ENCODE measurements at places on chromosomes 7 and 10.

DNA sequence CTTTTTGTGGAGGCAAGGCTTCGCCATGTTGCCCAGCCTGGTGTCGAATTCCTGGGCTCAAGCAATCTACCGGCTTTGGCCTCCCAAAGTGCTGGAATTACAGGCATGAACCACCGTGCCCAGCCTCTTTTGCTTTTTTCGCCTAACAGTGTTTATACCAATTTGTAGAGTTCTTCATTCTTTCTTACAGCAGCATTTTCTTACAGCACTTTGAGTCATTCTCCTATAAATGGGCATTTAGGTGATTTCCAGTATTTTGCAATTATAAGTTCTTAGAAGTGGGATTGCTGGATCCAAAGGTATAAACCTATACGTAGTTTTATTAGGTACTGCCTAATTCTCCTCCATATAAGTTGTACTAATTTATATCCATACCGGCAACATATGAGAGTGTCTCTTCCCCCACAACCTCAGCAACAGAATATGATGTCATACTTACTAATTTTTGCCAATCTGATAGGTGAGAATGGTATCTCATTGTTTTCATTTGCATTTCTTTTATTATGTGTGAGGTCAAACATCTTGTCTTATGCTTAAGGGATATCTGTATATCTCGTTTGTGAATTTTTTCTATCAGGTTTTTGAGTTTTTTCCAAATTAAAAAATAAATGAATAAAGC lies 39.1 kb downstream of the SUFU start:
- peaks cover 21% of the 10 kb centered on the region for H3K4me1 ChIP-seq
- no peaks in the 10 kb centered on the region for H3K27me3 ChIP-seq
- H3K4me3 ChIP-seq: no peak overlapping the region

DNA sequence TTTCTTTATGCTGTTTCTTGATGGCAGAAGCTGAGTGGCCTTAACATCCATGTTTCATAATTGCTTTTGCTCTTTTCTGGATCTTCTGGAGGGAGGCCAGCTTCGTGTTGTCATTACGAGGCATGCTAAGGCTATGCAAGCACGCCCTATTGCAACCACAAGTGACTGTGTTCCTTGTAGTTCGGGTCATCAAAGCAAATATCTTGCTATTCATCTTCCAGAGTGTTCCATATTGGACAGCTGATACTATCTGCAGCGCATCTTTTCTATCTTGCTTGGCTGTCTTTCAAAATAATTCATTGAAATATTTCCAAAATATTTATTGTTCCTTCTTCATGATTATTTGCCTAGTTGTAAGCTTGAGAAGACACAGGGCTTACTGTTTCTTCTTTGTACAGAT lies 5.0 kb downstream of the EPHB6 start:
- H3K4me3 ChIP-seq: no peak overlapping the region
- no peak for DNase-seq
- H3K36me3 ChIP-seq: peaks cover 20% of the 10 kb centered on the region
- peaks cover 47% of the 10 kb centered on the region for H3K4me1 ChIP-seq
- H3K27me3 ChIP-seq: no peaks in the 10 kb centered on the region

- no peak overlapping the region for H3K27ac ChIP-seq
- DNase-seq: no peak
- no peaks in the 10 kb centered on the region for H3K36me3 ChIP-seq
- H3K4me1 ChIP-seq: no peaks in the 10 kb centered on the region
Measured at GRCh38 chr10:3716093-3716492, 68.9 kb downstream of the KLF6 start.

GRCh38 chr7:24863626-24864025 lies 106.4 kb upstream of the GSDME start:
- H3K27ac ChIP-seq: no peak overlapping the region
- DNase-seq: no peak
- peaks cover 10% of the 10 kb centered on the region for H3K36me3 ChIP-seq
- no peaks in the 10 kb centered on the region for H3K27me3 ChIP-seq

DNA sequence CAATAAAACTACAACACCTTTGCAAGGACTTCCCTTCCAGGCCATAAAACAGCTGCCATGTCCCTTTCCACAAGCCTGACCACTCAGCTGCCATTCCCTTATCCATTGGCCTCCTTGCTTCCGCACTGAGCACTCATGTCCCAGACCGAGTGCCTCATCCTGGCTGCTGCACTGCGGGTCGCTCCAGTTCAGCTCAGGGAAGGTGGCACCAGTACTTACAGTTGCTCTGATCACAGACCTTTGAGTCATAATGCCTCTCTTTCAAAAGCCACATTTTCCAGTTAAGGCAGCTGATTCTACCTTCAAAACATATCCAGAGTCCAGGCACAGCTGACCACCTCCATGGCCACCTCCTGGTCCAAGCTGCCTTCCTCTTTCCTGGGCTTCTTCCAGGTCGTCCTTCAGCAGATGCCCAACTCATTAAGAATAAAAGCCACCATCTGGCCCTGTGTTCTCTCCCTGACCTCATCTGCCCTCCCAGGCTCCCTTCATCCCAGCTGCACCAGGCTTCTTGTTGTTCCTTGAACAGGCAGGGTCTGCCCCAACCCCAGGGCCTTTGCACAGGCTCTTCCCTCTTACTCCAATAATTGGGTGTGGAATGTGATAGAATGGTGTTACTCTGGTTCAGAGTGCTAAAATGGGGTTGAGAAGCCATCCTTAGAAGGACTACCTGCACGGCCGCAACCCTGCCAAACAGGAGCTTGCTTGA lies 64.5 kb downstream of the RAMP3 start:
- H3K27me3 ChIP-seq: no peaks in the 10 kb centered on the region
- peak; percentile 54 for DNase-seq
- no peaks in the 10 kb centered on the region for H3K4me1 ChIP-seq

DNA sequence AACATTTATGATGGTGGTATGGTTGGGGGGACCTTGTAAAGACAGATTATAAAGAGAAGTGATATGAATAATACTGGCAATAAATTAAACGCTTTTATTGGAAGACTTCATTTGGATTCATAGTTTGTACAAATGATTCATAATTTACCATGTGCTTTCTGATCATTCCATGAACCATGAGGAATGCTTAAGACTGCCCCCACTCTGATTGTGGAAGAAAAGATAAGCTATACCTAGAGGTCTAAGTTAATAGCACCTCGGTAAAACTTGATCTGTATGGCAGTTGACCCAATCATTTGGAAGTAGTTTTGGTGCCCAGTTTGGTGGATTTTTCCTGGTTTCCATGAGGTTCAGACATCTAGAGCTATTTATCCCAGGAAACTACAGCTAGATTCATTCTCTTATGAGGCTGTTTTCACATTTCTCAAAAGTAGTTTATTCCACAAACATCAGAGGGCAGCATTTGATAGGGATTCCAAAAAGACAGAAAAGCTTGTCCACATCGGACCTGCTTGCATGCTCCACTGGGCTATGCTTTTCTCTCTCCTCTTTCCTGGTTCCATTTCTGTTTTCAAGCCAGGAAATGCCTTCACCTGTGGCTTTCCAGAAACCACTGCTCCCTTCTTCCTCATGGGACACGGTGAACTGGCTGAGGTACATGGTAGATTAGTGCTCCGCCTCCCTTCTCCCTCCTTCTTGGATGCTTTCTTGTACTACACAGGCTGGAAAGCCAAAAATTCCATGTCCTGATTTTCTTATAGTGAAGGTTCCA lies 29.2 kb downstream of the TFAM start:
- no peaks in the 10 kb centered on the region for H3K27me3 ChIP-seq
- H3K4me1 ChIP-seq: no peaks in the 10 kb centered on the region
- H3K4me3 ChIP-seq: no peak overlapping the region

All from vagina (tissue), 2 donors.